ENCODE measurements at places on chromosomes 11 and 22.
A peak's percentile ranks its signal among the peaks of the same experiment; 100 is the strongest.

DNA sequence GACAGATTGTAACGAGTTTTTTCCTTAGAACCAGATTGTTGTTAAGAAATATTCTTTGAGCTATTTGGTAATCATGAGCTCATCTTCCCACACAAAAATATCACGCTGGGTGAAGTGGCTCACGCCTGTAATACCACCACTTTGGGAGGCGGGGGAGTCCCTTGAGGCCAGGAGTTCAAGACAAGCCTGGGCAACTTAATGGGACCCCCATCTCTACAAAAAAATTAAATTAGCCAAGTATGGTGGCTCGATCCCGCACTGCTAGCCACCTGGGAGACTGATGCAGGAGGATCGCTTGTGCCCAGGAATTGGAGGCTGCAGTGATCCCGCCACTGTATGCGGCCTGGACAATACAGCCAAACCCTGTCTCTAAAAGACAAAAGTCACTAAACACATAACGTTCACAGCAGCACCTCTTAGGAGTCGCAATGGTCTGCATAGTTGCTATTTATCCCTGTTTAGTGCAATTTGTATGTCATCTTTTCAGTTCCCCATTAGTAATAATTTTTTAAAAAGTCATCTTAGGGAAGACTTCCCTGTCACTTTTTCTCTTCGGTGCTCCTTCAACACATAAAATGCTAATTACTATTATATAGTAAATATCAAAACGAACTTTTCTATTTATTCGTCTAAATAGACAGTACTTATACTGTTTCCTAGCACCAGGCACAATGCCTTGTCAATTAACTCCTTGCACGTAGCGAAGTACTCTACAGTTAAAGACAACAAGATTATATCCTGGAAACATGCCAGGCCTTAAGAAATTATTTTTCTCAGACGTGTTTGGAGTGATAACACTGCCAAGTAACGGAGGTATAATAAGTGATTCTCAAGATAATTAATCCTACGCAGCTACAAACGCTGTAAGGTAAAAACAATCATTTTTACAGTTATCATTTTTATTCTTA lies 1.1 kb downstream of the ST13 start:
- DNase-seq, result peak; percentile 90

DNA sequence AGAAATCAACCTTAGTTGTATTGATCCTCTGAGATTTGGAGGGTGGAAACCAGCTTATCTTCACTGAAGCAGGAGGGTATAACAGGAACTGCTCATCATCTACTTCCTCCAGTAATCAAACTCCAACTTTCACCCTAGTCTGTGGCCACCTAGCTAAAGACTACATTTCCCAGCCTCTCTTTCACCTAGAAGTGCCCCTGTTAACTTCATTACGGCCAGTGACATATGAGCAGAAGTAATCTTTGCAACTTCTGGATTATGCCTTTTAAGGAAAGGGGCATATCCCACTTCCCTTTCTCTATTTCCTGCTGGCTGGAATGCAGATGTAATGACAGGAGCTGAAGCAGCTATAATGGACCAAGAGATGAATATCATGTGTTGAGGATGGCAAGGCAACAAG lies 7.6 kb upstream of the VPS37C start:
- DNase-seq, result no peak

GRCh38 chr11:44758983-44759382 lies 32.2 kb downstream of the TSPAN18 start:
- no peak for DNase-seq

DNA sequence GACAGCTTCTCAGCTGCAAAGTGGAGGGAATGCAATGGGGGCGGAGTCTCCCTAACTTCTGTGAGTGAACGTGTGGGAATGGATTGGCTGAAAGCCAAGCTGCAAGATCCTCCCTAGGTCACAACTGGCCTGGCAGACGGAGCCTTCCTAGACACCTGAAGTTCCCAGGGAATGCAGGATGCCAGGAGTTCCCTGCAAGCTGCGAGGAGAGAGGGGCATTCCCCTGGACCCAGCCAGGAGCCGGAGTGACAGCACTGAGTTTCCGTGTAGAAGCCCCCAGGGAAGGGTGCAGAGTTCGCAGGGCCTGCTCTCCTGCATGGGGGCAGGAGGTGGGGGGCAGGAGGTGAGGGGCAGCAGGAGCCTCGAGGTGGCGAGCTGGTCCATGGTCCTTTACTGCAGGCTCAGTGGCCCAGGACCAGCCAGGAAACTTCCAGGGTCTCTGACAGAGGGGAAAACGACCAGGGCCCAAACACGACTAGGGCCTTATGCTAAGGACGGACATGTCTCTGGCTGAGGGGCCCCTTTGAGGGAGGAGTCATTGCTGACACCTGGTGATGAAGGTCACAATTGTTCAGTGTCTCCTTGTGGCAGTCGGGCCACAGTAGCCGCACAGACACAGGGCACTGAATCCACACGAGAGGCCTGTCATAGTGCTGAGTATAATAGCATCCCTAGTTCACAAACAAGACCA lies 141.4 kb downstream of the FBXO7 start:
- no peak for DNase-seq

DNA sequence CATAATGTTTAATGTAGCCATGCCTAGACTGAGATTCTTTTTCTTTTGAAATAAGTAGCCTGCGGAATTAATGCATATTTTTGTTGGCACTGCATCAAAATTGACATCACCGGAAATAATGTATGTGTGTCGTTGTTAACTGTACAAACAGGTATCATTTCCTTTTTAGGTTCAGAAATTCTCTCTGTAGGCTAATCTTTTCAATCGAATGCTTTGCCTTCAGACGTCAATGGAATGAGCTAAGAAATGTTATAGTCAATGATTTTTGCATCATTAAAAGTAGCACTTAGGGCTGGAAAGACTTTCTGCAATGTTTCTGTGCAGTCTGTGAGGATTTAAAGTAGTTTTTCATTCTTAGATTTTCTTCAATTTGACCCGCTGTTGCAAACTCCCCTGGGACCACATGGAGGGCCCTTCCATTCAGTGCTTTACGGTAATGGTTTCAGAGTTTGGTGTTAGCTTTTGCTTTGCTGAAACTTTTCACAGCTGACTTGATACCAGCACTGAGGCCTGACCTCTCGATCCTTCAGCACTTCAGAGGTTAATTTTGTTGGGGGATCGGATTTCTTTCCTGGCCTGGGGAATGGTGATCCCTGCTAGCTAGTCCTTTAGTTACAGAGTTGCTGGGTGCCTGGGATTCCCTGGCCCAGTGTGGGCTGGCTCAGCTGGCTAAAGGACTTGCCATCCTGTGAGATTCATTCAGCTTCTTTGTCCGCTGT lies 137.8 kb downstream of the DBX1 start:
- DNase-seq, result no peak

- DNase-seq, result no peak
These were observed 116.4 kb downstream of the STIM1 start for GRCh38 chr11:3971756-3972404.

- DNase-seq, result no peak
These were observed 25.0 kb downstream of the ARRB1 start for GRCh38 chr11:75326439-75326810.

- DNase-seq, result no peak
These were observed 18.1 kb upstream of the RFPL2 start for GRCh38 chr22:32222991-32223390.

DNA sequence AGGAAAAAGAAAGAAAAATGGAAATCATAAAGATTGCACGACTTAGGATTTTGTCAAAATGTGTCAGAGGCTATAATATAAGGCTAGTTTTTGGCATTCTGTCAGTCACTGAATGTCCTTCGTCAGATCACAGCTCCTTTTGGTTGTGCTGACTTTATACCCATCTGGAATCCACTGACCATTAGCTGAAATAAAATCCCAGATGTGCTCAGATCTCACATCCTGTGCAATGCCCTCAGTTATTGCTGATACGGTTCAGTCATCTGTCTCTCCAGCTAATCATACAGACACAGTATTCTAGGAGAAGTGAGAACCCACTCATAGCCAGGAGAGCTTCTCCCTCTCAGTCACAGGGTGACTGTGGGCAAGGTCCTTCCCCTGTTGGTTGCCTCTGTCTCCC lies 11.5 kb downstream of the CD44 start:
- DNase-seq, result no peak

GRCh38 chr11:108938604-108939003 lies 273.7 kb downstream of the DDX10 start:
- DNase-seq, result no peak

GRCh38 chr11:78851878-78852586 lies 277.4 kb upstream of the NARS2 start:
- no peak for DNase-seq

Measured in hematopoietic multipotent progenitor cell treated with erythropoietin and hydrocortisone succinate and interleukin-3 and kit ligand, for 17 days (in vitro differentiated cells).